H4 (cell line): ENCODE measurements at places on chromosomes 2 and 18. TPM values are rescaled to one million over a fixed set of nuclear protein-coding genes. Genes with fewer than 3 reads are reported as not detected.
A peak's percentile ranks its signal among the peaks of the same experiment; 100 is the strongest.

GRCh38 chr2:145752091-145752806 lies 1232.3 kb upstream of the ZEB2 start:
- peak; percentile 91 for DNase-seq

- DNase-seq: no peak
Observed at GRCh38 chr18:551404-552061, 28.6 kb upstream of the CETN1 start.

DNA sequence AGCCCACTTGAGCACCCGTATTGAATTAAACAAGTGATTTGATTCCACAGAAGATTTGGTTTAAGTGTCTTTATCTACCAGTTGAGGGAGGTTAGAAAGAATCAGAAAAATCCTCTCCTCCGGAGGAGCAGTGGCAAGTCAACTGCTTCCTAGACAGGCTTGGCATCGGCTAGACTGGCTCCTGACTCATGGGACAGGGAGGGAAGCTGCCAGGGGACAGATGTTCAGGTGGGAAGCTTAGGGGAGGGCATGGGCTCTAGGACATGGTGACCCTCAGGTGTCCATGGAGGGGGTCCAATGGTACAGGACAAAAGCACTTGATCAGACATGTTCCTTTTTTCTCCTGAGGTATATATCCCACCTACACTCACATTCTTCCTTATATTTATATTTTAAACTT lies 119.3 kb upstream of the IL1R2 start:
- DNase-seq: no peak

- peak; percentile 45 for DNase-seq
Observed at GRCh38 chr2:119469661-119470297, 38.1 kb downstream of the TMEM37 start.

DNA sequence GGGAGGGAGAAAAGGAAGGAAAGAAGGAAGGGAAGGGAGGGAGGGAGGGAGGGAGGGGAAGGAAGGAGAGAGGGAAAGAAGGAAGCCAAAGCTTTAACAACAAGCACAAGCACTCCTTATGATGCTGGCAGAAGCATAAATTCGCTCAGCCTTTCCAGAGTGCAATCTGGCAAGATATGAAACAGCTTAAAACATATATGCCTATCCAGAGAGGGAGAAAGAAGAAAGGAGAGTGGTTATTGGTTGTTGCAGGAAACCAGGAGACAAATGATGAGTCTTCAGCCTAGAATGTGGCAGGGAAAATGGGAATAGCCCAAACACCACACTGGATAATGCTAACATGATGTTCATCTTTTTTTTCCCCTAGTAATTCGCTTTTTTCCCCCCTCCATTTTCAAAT lies 64.0 kb downstream of the STPG4 start:
- no peak for DNase-seq

The TMEM247 gene
- total RNA-seq: not detected in 2 replicates

DNA sequence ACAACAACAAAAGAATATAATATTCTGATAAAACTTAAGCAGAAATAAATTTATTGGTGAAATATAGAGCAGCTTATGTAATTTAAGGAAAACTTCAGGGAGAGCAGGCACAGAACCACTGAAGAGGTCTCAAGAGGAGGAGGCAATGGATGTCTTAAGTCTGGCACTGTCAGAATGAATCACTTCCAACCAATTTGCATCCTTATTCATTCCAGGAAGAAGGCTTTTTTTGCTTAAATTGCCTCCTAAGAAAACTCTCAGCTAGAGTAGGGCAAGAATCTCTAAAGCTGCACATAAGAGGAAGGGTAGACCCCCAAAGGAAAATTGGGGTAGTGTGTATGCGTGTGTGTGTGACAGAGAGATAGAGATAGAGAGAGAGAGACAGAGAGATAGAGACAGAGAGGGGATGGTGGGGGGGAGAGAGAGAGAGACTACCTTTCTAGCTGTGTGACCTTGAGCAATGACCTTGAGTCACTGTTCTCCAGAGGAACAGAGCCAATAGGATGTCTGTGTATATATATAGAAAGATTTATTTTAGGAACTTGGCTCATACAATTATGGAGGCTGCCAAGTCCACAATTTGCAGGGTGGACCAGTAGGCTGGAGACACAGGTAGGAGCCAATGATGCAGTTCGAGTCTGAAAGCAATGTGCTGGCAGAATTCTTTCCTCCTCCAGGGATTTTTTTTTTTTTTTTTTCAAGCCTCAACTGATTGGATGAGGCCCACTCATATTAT lies 96.4 kb upstream of the LINC00305 start:
- DNase-seq: no peak

DNA sequence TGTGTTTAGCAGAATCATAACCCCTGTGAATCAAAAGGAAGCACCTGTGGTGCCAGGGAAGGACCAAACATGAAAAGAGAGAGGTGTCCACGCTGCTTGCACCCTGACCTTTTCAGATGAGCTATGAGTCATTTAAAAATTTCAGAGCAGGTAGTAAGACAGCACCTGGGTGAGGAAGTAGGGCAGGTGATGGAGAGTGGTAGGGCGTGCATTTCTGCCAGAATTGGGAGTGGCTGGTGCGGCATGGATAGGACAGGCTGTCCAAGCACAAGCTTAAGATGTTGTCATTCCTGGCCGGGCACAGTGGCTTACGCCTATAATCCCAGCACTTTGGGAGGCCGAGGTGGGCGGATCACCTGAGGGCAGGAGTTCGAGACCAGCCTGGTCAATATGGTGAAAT lies 36.8 kb downstream of the NPAS2 start:
- no peak for DNase-seq

GRCh38 chr2:149601141-149601796 lies 13.7 kb upstream of the MMADHC start:
- DNase-seq: no peak

- DNase-seq: no peak
Observed at GRCh38 chr2:167013227-167013626, 124.9 kb downstream of the XIRP2 start.

The L3MBTL4 gene
- 2.2 and 2.4 TPM in 2 replicates for total RNA-seq

GRCh38 chr2:189521699-189522434 lies 58.7 kb downstream of the SLC40A1 start:
- peak; percentile 39 for DNase-seq

GRCh38 chr2:1016500-1016899 lies 65.9 kb downstream of the SNTG2 start:
- no peak for DNase-seq

GRCh38 chr18:5543036-5543680 lies 639 bp downstream of the EPB41L3 start:
- no peak for DNase-seq

The PJVK gene
- 1.1 and 2.5 TPM in 2 replicates for total RNA-seq

- peak; percentile 51 for DNase-seq
Observed at GRCh38 chr2:178450524-178450773, 526 bp downstream of the PRKRA start.

DNA sequence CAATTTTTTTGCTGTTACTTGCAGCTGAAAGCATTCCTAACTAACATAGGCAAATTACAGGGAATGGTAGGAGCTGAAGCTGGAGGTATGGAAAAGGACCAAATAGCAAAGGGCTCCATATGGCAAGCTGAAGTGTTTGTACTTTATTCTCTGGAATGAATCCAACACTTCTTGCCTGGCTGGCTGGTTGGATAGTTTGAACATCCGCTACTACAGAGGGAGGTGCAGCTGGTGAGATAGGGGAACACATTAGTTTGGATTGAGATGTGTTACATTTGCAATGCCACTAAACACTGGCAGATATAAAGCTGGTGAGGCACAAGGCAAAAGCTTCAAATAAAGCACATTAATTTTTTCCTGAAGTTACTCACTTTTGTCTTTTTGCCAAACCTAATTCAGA lies 291.5 kb downstream of the SP3 start:
- DNase-seq: no peak

GRCh38 chr2:145199827-145200706 lies 680.1 kb upstream of the ZEB2 start:
- DNase-seq: no peak

The UGT1A4 gene
- 0.04 TPM in 1 of 2 replicates, not detected in the other for total RNA-seq

DNA sequence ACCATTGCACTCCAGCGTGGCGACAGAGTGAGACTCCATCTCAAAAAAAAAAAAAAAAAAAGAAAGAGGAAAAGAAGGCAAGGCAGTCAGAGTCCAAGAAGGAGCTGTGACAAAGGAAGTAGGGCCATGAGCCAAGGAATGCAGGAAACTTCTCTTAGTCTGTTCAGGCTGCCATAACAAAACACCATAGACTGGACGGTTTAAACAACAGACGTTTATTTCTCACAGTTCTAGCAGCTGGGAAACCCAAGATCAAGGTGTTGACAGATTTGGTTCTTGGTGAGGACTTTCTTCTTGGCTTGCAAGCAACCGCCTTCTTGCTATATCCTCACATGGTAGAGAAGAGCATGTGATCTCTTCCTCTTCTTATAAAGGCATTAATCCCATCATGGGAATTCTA lies 13.1 kb upstream of the SUMO1 start:
- no peak for DNase-seq

- no peak for DNase-seq
Observed at GRCh38 chr2:3251946-3252345, 125.7 kb downstream of the EIPR1 start.

- no peak for DNase-seq
Observed at GRCh38 chr2:197251576-197251975, 59.0 kb downstream of the ANKRD44 start.
